A549 treated with CpdA at 1 μM for 4 hours (cell line): ENCODE measurements at places on chromosomes 4 and X. TPM values are rescaled to one million over a fixed set of nuclear protein-coding genes. Genes with fewer than 3 reads are reported as not detected.

WAS gene
- total RNA-seq = 0.12 to 0.33 TPM (median 0.28 TPM) in 4 of 5 replicates, not detected in the other

TMPRSS11B gene
- not detected in 5 replicates for total RNA-seq

GC gene
- 0.39 TPM in 1 of 5 replicates, not detected in the others for total RNA-seq

TLR1 gene
- total RNA-seq = 0.64 to 1.4 TPM (median 0.83 TPM) in 5 replicates
